ENCODE measurements at places on chromosomes 7 and 10. TPM values are rescaled to one million over a fixed set of nuclear protein-coding genes. Genes with fewer than 3 reads are reported as not detected.

Gene PRLHR
- total RNA-seq, result not detected

Gene KLF14
- total RNA-seq, result not detected

Gene CCDC172
- not detected for total RNA-seq

Gene CLEC2L
- total RNA-seq, result not detected

Gene PPP1R17
- total RNA-seq, result not detected

Gene WAPL
- total RNA-seq, result 47.3 TPM

Gene SEMA3E
- 23.9 TPM for total RNA-seq

Gene DOCK1
- total RNA-seq, result 30.1 TPM

Gene RELN
- total RNA-seq, result 0.57 TPM

Gene BAIAP2L1
- total RNA-seq, result 31.5 TPM

All from NCI-H460 (cell line).